Right renal pelvis (tissue), 4 donors: ENCODE measurements at places on chromosomes 7 and 10.

- DNase-seq = no peak
Observed at GRCh38 chr10:79335094-79335469, 12.2 kb upstream of the PPIF start.

GRCh38 chr7:106615808-106616707, 44.9 kb downstream of the CCDC71L start:
- DNase-seq = no peak

DNA sequence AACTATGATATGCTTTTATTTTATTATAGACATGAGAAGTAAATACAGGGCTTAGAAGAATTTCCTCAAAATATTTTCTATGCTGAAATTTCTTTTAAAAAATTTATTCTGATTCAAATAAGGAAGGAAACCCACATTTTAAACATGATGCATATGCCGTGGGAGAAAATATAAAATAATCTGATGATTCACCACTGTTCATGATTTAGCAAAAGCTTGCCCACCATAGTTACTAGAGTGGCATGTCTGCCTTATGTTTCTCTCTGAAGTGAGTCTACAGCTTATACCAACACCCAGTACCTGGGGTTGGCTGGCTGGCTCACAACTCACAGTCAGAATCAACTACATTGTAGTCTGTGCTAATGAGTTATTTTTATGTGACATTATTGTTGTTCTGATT, 102.0 kb downstream of the GNAI1 start:
- DNase-seq = no peak

DNA sequence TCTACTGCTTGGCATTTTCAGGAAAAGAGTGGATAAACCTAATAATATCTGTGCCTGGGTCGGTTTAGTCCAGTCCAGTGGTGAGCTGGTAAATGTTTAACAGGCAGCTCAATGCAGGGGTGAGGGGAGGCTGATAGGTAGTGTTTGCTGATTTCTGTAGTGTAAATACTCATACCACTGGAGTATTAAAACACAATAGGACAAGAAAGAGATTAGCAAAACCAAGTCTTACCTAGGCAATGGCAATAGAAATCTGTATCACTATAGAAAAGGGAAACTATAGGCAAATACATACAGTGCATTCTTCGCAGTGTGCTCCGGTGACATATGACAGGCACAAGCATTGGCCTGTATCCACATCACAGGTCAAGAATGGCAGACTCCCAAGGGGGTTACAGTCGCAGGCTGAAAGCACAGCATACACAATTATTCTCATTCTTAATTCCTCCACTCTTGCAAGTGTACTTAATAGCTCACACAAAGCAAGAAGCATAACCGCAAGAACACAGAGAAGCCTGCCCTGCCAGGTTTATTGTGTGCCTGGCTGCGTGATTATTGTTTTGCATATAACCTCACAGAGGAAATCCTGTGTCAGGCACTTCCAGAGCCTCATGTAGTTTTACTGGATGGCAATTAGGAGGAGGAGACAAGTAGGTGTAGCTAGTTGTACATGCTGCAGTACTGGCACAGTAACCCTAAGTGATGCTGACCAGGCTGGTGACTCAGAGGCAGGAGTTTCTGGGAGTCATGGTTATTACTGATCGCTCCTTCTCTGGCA, 35.0 kb downstream of the LAMB4 start:
- DNase-seq = peak; percentile 72

- no peak for DNase-seq
Observed at GRCh38 chr10:122618461-122619165, 58.1 kb downstream of the DMBT1 start.

DNA sequence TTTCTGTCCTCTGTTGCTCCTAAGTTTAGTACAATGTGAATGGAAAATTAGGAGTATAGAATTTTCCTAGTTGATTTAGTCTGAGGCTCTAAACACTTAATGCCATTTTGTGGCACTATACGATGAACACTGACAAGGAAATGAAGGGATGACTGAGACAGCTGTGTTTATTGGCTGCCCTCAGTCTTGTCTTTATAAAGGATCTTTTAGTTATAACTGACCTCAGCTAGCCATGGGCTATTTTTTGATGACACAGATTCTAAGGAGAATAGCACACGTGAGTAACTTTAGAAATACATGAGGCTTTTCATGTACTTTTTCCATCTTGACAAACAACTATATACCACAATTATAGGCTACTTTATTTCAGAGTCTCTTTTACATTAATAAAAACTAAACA, 113.7 kb downstream of the PRKG1 start:
- no peak for DNase-seq

DNA sequence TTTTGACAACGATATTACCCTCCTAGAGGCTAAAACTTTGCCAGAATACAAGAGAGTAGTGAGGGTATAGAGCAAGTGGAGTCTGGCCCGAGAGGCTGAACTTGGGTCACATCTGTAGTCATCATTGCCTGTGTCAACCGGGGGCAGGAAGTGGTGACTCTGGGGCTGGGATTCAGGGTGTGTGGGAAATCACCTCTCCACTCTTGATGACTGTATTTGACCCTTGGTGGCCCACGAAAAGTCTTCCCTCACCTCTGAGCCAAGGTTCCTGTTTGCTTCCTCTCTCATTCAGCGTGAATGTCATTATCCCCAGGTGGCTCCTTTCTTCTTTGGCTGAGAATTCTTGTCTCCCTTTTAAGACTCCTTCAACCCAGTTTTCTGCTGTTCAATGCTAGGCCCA, 240.4 kb downstream of the ABCA13 start:
- DNase-seq = no peak

DNA sequence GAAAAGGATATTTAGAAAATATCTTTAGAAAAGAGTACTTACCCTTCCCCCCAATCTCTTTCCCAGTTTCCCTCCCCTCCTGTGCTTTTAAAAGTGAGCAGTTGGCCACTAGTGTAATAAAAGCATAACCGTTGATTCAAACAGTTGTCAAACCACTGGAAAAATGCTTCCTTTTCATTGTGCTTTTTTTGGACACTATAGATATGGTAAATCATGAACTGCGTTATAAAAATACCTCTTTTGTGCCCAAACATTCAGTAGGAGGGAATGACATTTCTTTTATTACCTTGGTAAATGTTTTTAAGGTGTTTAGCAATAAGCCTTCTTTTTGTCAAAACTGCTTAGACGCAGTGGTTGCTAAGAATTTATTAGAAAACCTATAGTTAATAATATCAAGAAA, 232.4 kb downstream of the SLC25A13 start:
- DNase-seq = no peak

DNA sequence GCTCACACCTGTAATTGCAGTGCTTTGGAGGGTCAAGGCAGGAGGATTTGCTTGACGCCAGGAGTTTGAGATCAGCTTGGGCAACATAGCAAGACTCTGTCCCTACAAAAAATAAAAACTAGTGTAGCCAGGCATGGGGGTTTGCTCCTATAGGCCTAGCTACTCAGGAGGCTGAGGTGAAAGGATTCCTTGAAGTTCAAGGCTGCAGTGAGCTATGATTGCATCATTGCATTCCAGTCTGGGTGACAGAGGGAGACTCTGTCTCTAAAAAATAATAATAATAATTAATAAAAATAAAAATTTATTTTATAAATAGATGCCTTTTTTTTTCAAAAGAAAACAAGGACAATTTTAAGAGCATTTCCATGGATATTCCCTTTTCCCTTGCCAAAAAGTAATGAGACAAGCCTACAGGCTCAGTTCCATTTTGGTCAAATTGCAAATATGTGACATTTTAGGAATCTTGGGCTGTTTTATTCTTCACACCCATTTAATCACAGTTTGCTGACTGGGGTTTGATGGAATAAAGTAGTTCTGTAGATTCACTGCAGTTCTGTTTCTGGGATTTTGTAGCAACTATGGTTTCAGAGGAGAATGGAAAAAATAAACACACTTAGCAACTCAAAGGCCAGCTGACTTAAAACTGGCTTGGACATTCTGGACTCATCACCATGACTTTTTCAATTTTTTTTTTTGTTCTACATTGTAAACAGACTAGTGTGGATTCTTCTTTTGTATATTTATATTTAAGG, 48.4 kb upstream of the ARHGAP21 start:
- no peak for DNase-seq

GRCh38 chr10:28711041-28711440, 33.7 kb downstream of the BAMBI start:
- no peak for DNase-seq

DNA sequence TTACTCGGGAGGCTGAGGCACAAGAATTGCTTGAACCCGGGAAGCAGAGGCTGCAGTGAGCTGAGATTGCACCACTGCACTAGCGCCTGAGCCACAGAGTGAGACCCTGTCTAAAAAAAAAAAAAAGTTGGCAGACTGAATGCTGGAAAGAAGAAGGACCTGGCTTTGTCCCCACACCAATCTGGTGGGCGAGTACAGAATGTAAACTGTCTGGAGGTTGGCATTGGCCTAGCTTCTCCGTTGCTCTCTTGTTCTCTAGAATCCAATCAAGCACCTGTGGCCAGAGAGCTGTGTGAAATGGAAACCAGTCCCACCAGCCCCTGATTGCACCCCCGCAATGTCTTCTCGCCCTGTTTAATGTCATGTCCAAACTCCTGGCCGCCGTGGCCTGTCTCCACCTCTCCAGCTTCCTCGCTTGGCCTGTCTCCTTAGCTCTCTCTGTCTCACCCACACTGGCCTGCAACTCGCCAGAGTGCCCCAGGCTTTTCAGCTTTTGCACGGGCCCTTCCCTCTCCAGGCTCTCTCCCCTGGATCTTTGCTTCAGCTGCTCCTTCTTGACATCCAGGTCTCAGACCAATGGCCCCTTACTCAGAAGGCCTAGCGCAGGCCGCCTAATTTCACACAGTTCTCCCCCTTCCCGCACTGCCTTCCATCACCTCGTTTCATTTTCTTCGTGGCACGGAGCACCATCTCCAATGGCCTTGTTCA, 670 bp upstream of the AGK start:
- no peak for DNase-seq

DNA sequence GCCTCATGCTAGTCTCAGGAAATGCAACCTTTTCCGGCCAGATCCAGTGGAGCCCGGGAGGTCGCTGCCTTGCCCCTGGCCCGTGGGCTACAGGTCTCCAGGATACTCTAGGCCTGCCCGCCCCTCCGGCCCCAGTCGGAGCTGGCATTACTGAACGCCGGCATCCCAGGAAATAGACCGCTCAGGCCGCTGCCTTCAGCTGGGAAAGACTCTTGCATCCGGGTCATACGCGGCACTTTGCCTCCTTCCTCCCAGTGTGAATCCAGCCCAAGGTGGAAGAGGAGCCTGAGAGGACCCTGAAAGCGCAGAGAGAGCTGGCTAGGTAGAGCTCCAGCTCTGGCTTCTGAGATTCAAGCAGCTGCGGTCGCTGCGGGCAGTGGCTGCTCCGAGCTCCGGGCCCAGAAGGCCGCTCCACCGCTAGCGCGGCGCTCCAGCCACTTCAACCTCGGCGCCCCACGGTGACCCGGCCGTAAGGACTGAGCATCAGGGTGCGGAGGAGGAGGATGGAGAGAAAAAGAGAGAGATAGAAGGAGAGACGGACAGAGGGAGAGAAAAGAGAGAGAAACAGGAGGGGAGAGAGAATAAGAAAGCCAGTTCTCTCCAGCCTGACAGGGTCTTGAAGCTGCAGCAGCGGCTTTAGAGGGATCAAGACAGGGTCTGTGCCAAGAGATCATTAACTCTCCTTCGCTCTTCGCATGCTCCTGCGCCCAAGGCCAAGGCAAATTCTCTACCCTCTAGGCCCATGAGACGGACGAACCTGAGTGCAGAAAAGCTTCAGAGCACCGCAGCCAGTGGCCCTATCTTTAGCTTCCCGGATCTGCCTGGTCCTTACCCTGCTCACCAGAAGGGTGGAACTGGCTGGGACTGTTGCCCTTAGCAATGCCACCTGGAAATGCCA, 1.8 kb upstream of the HOXA10 start:
- DNase-seq = no peak

GRCh38 chr7:43485580-43485979, 97.3 kb upstream of the STK17A start:
- DNase-seq = no peak

- no peak for DNase-seq
Observed at GRCh38 chr10:48802611-48803071, 118.0 kb downstream of the WDFY4 start.

- no peak for DNase-seq
Observed at GRCh38 chr10:18179891-18180290, 39.7 kb downstream of the CACNB2 start.

DNA sequence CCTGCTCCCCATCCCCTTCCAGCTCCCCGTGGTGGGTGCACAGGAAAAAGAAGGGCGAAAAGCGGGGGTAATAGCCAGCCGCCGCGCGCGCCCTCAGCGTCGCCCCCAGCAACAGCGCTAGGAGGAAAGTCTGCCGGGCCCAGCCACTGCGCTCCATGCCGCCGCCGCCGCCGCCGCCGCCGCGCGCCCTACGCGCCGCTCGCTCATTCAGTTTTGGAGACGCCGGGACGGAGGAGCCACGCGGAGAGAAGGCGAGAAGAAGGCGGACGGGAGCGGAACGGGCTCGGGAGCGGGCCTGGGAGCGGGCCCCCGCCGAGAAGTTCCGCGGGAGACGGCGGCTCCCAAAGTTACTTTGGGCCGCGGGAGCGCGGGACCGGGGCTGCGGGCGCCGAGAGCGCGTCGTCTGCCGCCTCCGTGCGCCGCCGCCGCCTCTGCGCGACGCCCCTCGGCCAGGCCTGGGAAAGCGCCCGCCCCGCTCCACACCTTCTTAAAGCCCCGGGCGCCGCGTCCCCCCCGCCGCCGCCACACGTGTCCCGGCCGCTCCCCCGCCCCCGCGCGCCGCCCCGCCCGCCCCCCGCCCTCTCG, at the start of gene RELN:
Gene RELN, minus strand, starts transcription at position 459 of the 585 bp plus-strand sequence. Its CDS starts 302 bp downstream, at position 157.
- DNase-seq = no peak

- no peak for DNase-seq
Observed at GRCh38 chr10:118783776-118784545, 29.2 kb upstream of the CACUL1 start.

- DNase-seq = no peak
Observed at GRCh38 chr10:110684800-110685446, 40.8 kb downstream of the RBM20 start.

- no peak for DNase-seq
Observed at GRCh38 chr10:13105184-13105583, 5.2 kb downstream of the OPTN start.

DNA sequence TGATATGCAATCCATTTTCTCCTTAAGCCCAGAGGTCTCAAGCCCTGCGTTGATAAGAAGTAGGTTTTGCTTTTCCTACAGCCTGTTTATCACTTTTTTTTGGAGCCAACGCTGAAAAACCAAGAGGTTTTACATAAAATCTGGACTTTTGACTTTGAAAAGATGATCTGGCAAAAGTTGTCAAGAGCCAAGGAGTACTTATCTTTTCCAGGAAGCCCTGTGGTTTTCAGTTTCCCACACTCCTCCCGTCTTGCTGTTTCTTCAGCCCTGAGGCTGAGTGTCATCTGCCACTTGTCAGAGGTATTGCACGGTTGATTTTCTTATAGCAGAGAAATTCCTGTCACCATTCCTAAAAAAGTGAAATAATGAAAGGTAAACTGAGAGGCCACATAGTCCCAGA, 108.7 kb downstream of the TYW1 start:
- no peak for DNase-seq

GRCh38 chr10:72879245-72879644, 14.3 kb upstream of the OIT3 start:
- no peak for DNase-seq
